ENCODE measurements at places on chromosomes 5 and 9.

DNA sequence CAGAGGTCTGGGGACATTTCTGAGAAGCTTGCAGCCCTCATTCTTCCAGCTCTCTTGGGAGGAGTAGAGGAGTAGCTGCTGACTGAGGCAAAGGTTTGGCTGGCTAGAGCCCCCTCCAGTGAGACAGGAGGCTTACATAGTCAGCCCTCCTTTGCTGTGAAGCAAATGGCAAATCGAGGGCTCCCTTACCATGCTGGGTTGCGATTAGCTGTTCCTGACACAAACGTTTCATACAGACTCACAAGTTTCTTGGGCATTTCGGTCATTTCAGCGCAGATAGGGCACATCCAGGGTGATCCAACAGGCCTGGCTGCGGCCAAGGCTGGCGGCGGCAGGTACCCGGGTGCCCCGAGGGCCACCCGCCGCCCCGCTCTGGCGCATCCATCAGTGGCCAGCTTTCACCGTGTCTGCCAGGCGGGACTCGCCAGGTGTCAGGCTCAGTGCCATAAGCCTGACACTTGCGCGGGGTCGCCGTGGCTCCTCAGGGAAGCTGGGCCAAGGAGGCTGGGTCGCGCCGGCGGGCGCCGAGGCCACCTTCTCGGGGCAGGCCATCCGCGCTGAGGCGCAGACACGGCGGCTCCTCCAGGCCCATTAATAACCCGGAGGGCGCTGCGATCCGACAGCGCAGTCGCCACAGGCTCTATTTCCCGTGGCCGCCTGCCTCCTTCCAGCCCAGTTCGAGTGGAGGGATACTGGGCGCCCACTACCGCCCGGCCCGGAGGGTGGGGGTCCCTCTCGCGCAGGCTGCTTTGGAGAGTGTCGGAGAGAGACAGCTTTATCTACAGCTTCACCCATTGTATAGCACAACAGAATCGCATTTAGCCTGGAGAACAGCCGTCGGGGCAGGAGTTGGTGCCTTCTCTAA, 9.1 kb downstream of the PRDM6 start:
- no peak for DNase-seq

DNA sequence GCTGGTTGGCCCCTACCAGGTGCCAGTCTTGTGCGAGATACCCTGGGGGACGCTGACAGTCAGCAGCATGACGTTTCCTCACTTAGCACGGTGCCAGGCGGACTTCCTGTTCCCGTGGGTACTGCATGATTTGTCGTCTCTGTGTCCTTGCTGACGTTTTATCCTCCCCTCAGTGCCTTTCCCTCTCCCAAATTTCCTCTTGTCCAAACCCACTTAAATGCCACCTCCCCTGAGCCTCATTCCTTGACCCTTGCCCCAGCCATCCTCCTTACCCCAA, 60.6 kb upstream of the SAP30L start:
- no peak for DNase-seq

DNA sequence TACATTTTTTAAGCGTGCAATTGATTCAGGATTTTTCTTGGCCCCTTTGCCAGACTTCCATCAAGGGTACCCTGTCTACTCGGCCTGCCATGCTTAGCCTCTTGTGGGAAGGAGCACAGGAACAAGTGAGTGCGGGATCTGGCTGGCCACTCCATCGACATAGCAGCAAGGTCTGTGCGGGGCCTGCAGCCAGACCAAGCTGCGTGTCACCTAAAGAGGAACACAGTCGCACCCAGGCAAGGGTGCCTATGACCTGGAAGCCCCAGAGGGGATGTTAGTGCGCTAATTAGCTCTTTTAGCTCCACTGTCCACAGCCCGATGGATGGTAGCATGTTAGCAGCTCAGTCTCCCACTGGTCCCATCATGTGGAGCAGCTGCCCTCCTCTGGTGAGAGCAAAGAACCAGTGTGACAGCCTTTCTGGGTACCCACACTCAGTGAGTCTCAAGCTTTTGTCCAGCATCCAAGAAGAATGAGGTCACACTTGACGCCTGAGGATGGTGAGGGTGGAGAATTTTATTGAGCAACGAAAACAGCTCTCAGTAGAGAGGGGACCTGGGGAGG, 38.7 kb downstream of the FTMT start:
- no peak for DNase-seq

DNA sequence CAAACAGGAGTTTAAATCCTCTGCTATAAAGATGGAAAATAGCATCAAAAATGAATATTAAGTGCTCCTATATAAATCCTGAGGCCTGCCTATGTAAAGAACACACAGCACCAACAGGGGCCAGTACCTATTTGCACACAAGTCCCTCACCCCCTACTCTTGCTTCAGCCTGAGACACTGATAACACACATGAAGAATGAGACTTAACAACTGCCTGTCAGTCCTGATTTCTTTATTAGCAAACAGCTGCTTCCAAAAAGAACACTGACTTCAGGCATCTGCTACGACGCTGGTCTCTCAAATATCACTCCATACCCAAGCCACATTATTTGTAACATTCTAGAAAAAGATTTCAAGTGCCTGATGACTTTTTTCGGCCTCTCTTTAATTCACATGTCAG, 55.5 kb downstream of the MYO10 start:
- DNase-seq, result no peak

DNA sequence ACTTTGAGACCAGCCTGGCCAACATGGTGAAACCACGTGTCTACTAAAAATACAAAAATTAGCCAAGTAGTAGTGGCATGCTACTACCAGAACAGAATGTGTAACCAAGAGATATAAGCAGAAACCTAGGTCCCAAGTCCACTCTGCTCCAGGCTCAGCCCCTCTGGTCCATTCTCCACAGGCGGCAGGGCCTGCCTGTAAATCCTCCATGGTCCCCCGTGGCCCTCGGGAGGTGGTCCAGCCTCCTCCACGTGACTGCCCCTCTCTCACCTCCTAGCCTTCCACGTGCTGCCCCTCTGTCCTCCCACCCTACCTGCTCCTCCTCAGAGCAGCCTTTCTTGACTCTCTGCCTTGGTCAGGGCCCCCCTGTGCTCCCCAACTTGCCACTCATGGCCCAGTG, 127.4 kb downstream of the GAPVD1 start:
- no peak for DNase-seq

GRCh38 chr9:17003576-17004240, 131.1 kb upstream of the CNTLN start:
- no peak for DNase-seq

DNA sequence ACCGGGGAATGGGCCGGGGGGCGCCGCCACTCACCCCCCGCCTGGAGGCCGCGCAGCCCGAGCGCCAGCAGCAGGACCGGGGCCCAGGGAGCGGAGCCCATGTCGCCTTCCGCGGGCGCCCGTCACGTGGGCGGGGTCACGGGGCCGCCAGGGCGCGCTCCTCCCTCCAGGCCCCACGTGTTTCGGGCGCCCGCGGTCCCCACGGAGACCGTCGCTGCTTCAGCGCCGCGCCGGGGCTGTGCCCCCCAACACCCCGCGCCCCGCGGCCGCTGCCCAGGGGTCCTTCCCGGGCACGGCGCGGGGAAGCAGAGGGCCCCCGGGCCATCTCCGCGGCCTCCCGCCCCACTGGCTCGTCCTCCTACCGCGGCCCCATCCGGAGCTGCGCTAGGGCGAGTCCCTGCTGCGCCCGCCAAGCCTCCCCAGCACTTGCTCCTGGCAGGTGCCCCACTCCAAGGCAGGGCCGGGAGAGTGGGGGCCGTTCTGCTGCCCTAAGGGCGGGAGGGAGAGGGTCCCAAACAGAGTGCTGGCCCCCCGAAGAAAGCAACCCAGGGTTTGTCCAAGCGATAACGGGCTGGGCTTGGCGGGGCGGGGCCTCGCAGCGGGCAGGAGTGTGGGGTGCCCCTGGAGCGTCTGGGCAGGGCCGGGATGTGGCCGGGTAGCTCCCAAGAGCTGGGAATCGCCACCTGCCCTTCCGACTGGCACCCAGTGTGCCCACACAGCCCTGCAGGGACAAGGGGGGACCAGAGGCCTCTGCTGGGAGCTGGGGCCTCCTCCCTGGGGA, at the start of gene DPP7:
Gene DPP7 (minus strand): TSS at position 121 of the 781 bp plus-strand sequence. CDS start 20 bp downstream, at position 101.
- DNase-seq, result no peak

- no peak for DNase-seq
Measured at GRCh38 chr5:93611273-93611975, 28.4 kb downstream of the NR2F1 start.

- DNase-seq, result no peak
Measured at GRCh38 chr5:12095808-12096281, 191.6 kb upstream of the CTNND2 start.

DNA sequence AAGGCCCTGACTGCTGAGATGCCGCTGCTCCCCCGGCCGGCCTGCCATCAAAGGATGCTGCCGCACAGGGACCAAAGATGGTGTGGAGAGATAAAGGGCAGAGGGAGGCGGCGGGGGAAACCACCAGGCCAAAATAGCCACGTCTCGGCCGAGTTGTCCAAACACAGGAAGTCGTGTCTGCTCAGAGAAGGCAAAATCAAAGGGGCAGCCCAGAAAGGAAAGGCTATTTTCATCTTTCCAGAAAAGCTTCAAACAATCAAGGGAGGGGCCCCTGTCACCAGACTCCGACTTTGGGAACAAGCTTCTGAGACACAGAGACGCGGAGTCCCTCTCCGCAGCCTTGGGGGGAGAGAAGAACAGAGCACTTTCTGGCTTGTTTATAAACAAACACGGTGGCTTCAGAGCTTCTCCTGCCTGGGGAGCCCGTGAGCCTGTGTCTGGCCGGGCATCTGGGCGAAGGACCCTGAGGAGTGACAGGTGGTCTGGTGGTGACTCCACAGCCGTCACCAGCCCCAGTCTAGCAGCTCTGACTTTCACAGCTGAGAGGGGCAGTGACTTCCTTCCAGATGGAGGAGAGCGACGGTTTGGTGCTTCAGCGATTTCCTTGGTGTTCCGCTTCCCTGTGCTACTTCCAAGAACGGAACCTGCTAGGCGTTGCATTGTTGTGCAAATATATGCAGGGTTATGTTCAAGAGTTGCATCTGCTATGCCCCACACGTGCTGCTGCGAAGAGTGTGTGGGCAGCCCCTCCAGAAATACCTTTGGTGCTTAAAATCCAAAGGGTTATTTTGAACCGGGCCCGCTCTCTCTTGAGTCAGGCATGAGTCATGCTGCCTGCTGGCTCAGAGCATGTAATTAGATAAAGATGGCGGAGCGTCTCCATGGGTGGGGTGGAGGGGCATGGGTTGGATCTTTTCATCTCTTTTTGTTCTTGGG, 24.0 kb downstream of the ADAMTSL2 start:
- no peak for DNase-seq

GRCh38 chr5:138611678-138612218, 36.5 kb upstream of the HSPA9 start:
- DNase-seq, result no peak

GRCh38 chr5:136682986-136683385, 317.6 kb upstream of the TRPC7 start:
- no peak for DNase-seq

GRCh38 chr9:7980691-7981289, 181.2 kb upstream of the DMAC1 start:
- no peak for DNase-seq

DNA sequence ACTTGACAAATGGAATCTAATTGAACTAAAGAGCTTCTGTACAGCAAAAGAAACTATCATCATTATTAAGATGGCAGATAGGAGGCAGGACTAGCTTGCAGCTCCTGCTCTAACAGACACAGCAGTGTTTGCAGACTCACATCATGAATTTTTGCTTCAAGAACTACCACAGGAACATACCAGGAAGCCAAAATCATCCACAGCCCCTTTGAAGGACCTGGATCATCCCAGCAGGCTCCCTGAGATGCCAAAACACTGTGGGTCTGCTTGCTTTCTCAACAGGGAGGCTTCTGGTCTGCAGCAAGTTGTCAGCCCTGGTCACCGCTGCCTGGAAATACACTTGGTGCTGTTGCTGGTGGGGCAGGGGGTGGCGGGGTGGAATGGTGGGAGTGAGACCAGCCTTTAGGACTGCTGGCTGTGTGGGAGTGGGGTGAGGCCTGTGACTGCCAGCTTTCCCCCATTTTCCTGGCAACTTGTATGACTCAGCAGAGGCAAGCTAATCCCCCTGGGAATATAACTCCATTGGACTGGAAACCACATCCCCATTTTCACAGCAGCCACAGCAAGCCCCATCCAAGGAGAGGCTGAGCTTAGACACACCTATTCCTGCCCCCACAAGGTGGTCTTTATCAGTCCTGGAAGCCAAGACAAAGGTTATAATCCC, 533.8 kb upstream of the CYLC2 start:
- DNase-seq, result no peak

- no peak for DNase-seq
Measured at GRCh38 chr5:167936022-167936421, 355.4 kb upstream of the WWC1 start.

GRCh38 chr5:91384671-91385430, 1.7 kb upstream of the ARRDC3 start:
- peak; percentile 81 for DNase-seq
